ENCODE measurements at places on chromosomes 3 and 15.

DNA sequence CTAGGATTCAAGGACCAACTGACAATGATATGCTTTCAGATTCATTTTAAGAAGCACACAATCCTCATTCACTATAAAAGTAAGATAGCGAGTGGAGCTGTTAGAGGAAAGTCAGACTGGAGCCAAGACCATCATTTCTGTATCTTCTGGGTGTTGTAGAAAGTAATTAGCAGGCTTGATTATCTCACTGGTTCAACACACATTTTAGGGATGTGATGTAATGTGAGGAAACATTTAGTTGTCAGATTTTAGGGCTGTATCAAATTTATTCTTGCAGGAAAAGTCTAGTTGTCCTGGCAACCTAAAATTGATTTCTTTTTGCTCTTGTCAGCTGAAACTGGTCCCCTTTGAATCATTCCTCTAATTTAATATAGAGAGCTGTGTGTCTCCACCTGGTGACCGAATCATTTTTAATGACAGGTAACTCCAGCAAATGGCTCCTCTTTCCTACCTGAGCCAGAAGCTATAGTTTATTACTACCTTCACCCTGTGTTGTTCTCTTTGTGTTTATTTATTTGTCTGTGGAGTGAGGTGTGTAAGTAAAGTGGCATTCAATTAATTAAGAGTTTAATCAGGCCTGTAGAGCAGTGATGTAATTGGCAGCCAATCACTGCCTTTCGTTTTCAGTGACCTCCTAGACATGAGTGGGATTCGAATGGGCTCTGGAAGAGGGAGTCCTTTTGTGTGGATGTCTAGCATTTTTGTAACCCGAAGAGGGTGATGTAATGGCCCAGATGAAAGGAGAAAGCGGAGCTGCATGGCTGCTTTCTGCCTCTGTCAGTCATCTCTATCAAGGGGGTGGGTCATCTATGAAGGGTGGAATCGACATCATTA lies 125.8 kb downstream of the LPP start:
- peak; percentile 79 for DNase-seq

DNA sequence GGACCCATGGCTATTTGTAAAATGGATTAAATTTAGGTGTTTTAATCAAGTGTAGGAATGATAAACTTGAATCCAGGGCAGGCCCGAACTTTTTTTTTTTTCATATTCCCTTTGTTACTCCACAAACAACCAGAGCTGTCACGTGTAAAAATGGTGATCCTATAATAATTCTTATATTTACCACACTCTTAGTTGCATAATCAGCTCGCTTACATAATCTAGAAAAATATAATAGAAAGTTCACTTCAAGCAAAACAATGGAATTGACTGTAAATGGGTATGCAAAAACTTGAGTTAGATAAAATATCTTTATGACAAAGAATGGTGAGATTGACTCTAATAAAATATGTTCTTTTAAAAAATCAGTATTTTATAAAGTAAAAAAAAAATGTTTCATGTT lies 2.1 kb upstream of the PAQR9 start:
- no peak for DNase-seq

- DNase-seq, result peak; percentile 96
Observed at GRCh38 chr3:120160050-120160449, 65.8 kb upstream of the GSK3B start.

GRCh38 chr15:89400116-89400781 lies 65.6 kb upstream of the POLG start:
- no peak for DNase-seq

All from iris pigment epithelial cell (primary cell).